ENCODE measurements at places on chromosomes 6 and 20. TPM values are rescaled to one million over a fixed set of nuclear protein-coding genes. Genes with fewer than 3 reads are reported as not detected.

DNA sequence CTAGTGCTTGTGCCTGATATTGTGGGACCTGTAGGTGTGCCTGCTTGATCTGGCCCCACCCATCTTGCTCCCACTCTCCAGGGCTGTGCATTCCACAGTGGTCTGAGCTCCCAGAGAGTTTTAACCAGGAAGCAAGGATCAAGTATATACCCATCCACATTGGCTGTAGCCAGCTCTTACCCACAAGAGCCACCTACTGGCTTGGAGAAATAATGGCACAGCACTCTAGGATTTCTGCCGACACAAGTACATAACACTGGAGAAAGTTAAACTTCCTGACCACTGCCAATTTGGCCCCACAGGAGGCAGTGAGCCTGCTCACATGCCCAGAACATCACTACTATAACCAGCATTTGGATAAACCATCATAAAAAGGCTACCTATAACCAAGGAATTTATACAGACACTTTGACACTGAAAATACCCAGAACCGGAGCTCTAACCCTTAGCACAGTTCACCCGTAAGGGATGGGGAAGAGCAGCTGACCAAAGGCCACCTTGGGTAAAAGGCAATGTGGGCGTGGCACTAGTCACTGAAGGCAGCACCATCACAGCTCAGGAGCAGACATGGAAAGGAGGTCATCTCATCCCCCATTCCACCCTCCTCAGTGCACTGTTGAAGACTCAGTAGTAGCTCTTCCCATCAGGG, 440.4 kb downstream of the BTBD3 start:
- H3K27me3 ChIP-seq = no peaks in the 10 kb centered on the region
- DNase-seq = no peak
- no peaks in the 10 kb centered on the region for H3K4me1 ChIP-seq
- H3K27ac ChIP-seq = no peak overlapping the region
- H3K4me3 ChIP-seq = no peak overlapping the region

DNA sequence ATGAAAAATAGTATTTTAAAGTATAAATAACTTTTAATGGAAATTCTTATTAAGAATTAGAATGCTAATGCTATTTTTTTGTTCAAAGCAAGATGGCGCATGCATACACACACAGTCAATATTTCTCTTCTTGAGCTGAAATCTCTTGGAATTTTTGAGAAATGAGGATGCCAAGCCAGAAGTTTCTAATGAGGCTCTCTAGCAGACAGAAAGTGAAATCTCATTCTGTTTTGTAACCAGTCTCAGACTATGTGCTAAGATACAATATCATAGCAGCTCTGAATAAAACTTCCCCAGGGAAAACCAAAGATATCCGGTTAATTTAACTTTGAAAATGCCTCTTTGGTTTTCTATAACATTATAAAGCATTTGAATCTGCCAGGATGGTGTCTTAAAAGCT, 97.2 kb upstream of the HDAC2 start:
- H3K27ac ChIP-seq = no peak overlapping the region
- no peaks in the 10 kb centered on the region for H3K4me1 ChIP-seq
- H3K4me3 ChIP-seq = no peak overlapping the region
- no peak for DNase-seq
- no peaks in the 10 kb centered on the region for H3K36me3 ChIP-seq

- no peaks in the 10 kb centered on the region for H3K4me1 ChIP-seq
- H3K27ac ChIP-seq = no peak within 1 kb of the TSS
- no peaks in the 10 kb centered on the region for H3K27me3 ChIP-seq
- no peak within 1 kb of the TSS for H3K4me3 ChIP-seq
- no peaks in the 10 kb centered on the region for H3K36me3 ChIP-seq
Measured at GRCh38 chr6:32666420-32667300, at the start of gene HLA-DQB1. HLA-DQB1 (minus strand) TSS chr6:32666657; CDS start chr6:32666607, 50 bp downstream.

GRCh38 chr6:93416571-93417420, 2.6 kb downstream of the EPHA7 start:
- H3K36me3 ChIP-seq = no peaks in the 10 kb centered on the region
- H3K4me3 ChIP-seq = peak overlapping the region; percentile 12
- H3K4me1 ChIP-seq = no peaks in the 10 kb centered on the region
- DNase-seq = peak; percentile 41

- H3K4me1 ChIP-seq = no peaks in the 10 kb centered on the region
- no peaks in the 10 kb centered on the region for H3K27me3 ChIP-seq
- no peaks in the 10 kb centered on the region for H3K36me3 ChIP-seq
- H3K4me3 ChIP-seq = no peak overlapping the region
Measured at GRCh38 chr20:2533118-2533517, 3.3 kb upstream of the TMC2 start.

GRCh38 chr6:22809370-22809769, 240.0 kb downstream of the HDGFL1 start:
- DNase-seq = no peak
- no peaks in the 10 kb centered on the region for H3K27me3 ChIP-seq
- no peaks in the 10 kb centered on the region for H3K36me3 ChIP-seq
- no peaks in the 10 kb centered on the region for H3K4me1 ChIP-seq
- no peak overlapping the region for H3K4me3 ChIP-seq

DNA sequence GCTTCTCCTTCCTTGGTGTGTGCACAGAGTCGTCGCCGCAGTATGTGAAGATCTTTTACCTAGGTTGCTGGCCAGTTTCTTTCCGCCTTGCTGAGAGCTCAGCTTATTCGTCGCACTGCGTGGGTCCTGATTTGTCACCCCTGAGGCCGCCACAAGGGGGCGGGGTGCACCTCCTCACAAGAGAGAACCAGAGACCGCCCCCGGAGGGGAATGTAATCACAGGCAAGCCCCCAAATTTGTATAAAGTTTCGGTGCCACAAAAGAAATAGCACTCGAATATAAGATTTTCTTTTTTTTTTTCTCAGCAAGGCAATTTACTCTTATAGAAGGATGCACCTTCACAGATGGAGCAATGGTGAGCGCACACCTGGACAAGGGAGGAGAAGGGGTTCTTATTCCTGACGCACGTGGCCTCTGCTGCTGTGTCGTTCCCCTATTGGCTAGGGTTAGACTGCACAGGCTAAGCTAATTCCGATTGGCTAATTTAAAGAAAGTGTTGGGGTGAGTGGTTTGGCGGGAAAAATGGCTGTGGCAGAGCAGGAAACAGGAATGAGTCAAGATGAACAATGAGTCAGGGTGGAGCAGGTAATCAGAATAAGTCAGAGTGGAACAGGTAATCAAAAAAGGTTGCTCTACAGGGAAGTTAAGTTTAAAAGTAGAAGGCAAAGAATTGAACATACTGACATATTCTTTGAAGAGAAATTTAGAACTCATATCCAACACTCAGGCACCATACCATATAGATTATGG, 19.5 kb downstream of the NCOA3 start:
- H3K4me1 ChIP-seq = peaks cover 2% of the 10 kb centered on the region
- H3K36me3 ChIP-seq = no peaks in the 10 kb centered on the region
- H3K4me3 ChIP-seq = no peak overlapping the region

DNA sequence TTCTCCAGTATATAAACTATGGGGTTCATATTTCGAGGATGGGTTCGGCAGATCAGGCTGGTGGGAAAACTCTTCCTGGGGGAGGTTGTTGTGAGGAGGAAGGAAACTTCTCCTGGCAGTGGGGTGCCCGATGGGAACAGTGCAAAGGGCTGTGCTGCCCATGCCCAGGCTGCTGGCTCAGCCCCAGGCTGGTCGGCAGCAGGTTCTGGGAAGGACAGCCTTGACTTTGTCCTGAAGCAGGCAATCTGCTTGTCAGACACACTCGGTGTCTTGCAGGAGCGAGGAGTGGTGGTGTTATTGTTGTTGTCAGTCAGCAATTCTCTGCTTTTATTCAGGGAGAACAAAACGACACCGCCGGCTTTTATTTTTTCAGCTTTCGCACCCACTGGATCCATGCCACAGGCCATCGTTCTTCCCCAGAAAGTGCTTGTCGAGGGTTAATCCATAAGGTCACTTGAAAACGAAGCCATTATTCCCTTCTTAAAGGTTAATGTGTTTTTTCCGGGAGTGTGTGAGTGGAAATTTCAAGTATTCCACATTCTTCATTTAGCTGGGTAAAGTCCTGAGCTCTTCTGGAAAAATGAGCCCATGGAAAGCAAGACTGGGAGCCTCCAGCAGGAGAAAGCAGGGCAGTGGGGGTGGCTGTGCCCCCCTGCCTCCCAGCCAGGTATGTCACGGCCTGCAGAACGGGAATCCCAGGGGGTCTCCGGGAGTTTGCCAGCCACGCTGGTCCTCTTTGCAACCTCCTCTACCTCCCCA, 57.0 kb upstream of the STX16 start:
- peak; percentile 54 for DNase-seq
- peaks cover 5% of the 10 kb centered on the region for H3K4me1 ChIP-seq
- H3K27ac ChIP-seq = no peak overlapping the region
- H3K36me3 ChIP-seq = no peaks in the 10 kb centered on the region

GRCh38 chr20:33233129-33233774, 2.5 kb upstream of the BPIFA1 start:
- H3K4me3 ChIP-seq = no peak overlapping the region
- H3K27me3 ChIP-seq = no peaks in the 10 kb centered on the region
- no peak overlapping the region for H3K27ac ChIP-seq
- no peaks in the 10 kb centered on the region for H3K36me3 ChIP-seq
- H3K4me1 ChIP-seq = no peaks in the 10 kb centered on the region
- DNase-seq = no peak

DNA sequence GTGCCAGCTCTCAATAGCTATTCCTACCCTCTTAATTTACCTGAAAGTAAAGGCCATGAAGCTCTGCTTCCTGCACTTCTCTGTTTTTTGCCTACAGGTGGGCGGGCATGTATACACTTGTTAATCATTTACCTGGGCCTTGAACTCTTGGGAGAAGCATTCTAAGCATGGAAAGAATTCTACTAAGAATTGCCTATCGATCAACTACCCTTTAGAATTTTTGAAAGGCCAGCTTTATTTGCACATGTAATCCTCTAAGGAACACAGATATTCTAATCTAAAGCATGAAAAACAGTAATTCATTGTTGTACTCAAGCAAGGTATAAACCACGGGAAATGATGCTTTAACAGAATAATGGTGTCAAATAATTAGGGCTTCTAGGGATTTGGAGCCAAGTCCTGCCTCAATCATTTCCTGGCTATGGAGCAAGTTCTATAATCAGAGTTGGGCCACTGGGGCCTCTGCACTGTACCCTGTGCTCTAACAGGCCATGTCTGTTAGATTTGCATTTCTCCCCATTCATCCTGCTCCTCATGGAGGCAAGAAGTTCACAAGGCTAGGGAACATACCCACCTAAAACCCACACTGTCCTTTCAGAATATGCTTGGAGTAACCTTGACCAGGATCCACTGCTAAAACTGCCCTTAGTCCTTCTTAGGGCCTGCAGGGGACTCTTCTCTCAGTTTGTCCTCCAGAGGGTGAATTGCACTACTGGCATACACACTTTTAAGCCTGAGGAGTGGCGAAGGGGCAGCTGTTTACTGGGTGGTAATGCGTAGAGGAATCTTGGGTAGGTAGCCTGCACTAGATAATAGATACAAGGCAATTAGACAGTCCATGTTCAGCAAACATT, 276.4 kb upstream of the JAG1 start:
- no peaks in the 10 kb centered on the region for H3K36me3 ChIP-seq
- no peak for DNase-seq
- no peak overlapping the region for H3K4me3 ChIP-seq
- H3K27ac ChIP-seq = no peak overlapping the region

- DNase-seq = no peak
- no peaks in the 10 kb centered on the region for H3K27me3 ChIP-seq
Measured at GRCh38 chr6:6906570-6907213, 201.1 kb upstream of the RREB1 start.

DNA sequence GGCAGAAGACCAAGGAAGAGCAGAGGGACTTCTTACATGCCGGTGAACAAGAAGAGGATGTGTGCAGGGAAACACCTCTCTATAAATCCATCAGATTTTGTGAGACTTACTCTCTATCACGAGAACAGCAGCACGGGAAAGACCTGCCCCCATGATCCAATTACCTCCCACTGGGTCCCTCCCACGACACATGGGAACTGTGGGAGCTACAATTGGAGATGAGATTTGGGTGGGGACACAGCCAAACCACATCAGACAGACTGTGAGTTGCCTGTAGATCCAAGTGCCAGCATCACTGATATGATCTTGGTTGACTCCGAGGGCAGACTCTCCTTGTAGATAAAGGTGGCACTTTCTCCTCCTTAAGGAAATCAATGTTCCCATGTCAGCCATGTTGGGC, 414.8 kb upstream of the JARID2 start:
- no peaks in the 10 kb centered on the region for H3K4me1 ChIP-seq
- no peaks in the 10 kb centered on the region for H3K27me3 ChIP-seq
- H3K27ac ChIP-seq = no peak overlapping the region
- no peak for DNase-seq
- no peak overlapping the region for H3K4me3 ChIP-seq
- H3K36me3 ChIP-seq = no peaks in the 10 kb centered on the region

DNA sequence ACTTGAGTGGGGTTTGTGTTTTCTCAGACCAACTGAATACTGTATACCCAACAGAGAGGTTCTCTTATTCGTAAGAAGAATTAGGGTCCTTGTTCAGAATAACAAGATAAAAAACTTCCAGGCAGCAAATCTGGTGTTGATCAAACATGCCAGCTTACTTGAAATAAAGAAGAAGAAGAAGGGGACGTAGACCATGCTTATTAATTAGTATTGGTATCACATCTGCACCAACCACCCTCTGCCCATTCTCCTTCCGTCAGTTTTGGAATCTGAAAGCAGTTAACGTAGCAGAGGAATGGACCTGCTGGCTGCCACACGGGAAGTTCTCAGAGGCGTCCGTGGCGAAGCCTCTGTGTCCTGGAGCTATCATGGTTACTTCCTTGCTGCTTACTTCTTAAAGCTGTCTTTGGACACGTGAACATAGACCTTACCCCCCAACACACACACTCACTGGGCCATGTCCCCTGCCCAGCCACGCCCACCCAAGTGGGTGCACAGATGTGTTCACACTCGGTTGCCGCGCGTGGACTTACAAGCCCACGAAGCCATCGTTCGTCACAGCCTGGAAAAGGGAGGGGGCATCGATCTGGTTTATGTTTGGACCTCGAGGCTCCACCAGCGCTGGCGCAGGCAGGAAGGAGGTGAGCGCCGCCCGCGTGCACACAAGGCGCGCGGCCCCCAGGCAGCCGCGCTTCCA, 4.1 kb upstream of the DLL1 start:
- no peak overlapping the region for H3K27ac ChIP-seq
- no peak for DNase-seq
- no peaks in the 10 kb centered on the region for H3K4me1 ChIP-seq
- H3K27me3 ChIP-seq = no peaks in the 10 kb centered on the region

DNA sequence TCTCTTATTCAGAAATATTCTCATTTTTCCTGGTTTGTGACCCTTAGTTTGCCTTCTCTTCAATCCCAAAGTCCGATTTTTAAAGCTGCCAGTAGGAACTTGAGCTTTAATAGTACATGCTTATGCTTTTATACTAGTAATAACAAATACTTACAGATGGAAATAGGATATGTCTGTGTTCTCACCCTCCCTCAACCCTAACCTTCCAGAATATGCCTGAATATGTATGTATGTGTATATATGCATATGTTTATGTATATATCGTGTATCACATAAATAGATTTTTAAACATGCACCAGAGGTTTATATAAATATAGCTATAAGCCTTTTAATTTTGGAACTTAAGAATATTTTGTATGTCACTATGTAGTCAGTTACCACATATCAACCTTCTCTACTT, 38.8 kb downstream of the CDYL start:
- peaks cover 5% of the 10 kb centered on the region for H3K4me1 ChIP-seq
- H3K27me3 ChIP-seq = no peaks in the 10 kb centered on the region
- no peak overlapping the region for H3K27ac ChIP-seq
- H3K4me3 ChIP-seq = no peak overlapping the region
- H3K36me3 ChIP-seq = no peaks in the 10 kb centered on the region

- H3K36me3 ChIP-seq = no peaks in the 10 kb centered on the region
- DNase-seq = no peak
- H3K27me3 ChIP-seq = no peaks in the 10 kb centered on the region
- no peak overlapping the region for H3K27ac ChIP-seq
Measured at GRCh38 chr6:149441740-149442139, 41.7 kb downstream of the SUMO4 start.

The PSORS1C2 gene
- total RNA-seq = not detected

The SLC22A23 gene
- 9.4 TPM for total RNA-seq

The LY6G6C gene
- total RNA-seq = not detected

The PPP1R14C gene
- total RNA-seq = 0.18 TPM

The MAK gene
- total RNA-seq = 0.12 TPM

The NRN1 gene
- total RNA-seq = 31.6 TPM

The SMLR1 gene
- total RNA-seq = not detected
